NCI-H524 treated with DMSO at 0.1 percent for 48 hours (cell line): ENCODE measurements at places on chromosomes 1 and 21.

- DNase-seq = no peak
Measured at GRCh38 chr1:166133276-166133841, 33.4 kb downstream of the FAM78B start.

DNA sequence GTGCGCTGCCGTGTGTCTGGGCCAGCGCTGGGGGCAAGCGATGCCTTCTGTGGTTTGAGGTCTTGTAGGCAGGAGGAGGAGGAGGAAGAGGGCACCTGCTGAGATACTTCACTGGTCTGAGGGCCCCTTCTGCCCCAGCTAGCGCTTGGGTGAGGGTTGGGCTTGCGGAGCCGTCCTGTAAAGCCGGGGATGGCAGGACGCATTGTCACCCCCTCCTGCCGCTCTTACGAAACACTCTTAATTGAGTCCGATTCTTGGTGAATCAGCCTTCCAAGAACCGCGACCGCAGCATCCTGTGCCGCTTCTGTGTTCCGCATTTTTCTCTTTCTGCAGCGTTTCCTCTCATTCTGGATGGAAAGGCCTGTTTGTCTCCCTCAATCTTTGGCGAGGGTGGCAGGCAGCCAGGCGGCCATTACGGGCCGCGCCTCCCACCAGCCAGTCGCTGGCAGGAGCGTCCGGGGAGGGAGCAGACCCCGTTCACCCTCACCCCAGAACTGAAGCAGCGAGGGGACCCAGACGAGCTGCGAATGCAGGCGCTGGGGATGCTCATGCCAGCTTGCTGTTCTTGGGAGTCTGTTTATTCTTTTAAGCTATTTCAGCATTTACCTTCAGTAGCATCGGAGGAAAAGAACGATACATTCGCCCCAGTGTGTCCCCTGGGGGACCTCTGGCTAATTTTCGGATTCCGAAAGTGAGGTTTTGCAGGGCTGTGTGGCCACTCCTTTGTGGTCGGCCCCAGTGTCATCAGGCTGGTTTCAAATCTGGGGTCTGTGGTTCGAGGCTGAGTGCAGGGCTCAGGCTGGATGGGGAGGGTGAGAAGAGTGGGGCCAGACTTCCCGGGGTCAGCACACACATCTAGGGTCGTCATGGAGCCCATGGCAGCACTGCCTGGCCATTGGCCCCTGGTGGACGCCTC, 62.7 kb downstream of the SKI start:
- no peak for DNase-seq

DNA sequence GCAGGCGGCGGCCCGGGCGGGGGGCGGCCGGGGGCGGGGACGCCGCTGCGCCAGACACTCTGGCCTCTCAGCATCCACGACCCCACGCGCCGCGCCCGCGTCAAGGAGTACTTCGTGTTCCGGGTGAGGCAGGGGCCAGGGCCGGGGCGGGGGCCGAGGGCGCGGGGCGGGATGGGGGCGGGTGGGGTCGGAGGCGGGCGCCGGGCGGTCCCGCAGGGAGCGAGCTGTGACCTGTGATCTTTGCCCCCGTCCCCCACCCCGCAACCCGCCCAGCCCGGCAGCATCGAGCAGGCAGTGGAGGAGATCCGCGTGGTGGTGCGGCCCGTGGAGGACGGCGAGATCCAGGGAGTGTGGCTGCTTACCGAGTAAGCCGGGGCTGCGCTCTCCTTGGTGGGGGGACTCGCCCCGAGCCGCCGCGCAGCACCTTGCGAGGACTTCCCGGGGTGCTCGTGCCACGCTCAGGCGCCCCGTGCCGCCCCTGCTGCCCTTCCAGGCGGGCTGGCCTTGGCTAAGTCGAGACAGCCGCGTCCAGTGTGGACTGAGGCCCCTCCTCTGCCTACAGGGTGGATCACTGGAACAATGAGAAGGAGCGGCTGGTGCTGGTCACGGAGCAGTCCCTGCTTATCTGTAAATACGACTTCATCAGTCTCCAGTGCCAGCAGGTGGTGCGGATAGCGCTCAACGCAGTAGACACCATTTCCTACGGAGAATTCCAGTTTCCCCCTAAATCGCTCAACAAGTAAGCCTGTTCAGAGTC, 514 bp downstream of the TPRG1L start:
- DNase-seq = no peak

GRCh38 chr1:153796786-153797659, 21.8 kb downstream of the SLC27A3 start:
- no peak for DNase-seq

DNA sequence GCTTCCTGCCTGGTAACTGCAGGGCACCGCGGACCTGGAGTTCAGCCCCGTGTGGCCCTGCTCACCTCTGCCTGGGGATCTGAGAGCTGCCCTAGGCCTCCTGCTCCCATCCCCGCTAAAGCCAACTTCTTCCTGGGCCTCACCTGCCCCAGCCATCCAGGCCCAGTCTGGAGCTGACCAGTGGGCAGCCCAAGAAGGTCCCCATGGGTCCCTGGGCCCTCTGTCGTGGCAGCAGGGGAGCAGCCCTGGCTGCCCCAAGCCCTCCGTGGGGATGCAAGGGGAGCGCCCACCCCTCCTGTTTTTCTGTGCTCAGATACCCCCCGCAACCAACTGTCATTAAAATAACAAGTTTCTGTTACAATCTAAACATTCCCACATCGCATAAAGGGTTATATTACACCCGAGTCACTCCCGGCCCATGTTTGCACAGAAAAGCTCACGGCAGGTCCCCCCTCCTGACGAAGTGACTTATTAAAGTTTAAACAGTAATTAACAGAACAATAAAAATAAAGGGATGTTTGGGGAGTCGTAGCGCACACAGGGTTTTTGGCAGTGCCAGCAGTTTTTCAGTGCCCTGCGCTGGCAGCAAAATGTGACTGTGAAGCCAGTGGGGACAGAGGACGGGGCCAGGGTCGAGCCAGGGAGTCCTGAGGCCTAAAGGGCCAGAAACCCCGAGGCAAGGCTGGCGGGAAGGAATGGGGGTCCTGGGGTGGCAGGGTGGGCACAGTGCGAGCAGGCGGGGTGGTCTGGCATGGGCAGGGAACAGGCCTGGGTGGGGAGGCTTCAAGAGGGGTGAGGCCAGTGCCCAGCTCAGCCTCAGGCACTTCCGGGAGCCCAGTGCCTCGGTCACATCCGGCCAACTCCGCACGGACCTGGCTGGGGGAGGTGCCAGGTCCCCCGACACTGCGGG, 121.5 kb downstream of the CASZ1 start:
- DNase-seq = no peak

GRCh38 chr1:70042090-70042731, 163.2 kb downstream of the LRRC40 start:
- DNase-seq = no peak

- DNase-seq = no peak
Measured at GRCh38 chr1:11643782-11644181, 10.4 kb downstream of the FBXO2 start.
